G401 (cell line): ENCODE measurements at places on chromosomes 3 and 15.

GRCh38 chr3:13786811-13787210 is 93.1 kb downstream of the WNT7A start:
- no peak for DNase-seq

DNA sequence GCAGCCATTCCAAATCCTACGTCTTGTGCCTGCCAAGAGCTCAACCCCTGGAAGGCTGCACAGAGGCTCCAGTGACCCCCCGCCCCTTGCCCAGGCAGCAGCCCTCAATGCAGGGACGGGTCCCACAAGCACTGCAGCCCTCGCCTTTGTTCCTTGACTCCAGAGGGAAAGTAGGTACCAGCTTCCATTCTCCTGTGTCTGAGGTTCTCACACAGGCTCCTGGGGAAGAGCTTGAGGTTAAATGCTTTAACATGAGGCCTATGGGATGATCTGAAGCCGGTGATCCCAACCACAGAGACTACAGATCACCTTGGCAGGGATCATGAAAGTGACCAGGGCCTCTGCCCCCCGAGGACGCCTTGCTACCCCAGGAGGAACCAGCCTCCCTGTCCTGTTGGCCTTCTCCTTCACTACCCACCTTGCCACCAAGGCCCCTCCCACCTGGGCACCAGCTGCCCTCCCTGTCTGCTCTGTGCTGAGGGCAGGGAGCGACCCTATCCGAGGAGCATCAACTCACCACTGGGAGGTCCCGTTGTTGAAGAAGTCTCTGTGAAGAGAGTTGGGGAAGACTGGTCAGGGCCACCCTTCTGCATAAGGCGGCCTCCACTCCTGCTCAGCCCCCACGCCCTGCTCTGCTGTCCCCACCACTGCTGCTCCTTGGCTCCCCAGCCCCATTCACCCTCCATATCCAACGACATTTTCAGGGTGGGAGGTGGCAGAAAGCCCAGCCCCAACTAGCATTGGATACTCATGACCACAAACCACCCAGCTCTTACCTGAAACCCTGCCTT is 95.3 kb downstream of the SEC22A start:
- DNase-seq = no peak

- DNase-seq = no peak
These were observed 13.3 kb downstream of the RRP9 start for GRCh38 chr3:51928438-51928837.

DNA sequence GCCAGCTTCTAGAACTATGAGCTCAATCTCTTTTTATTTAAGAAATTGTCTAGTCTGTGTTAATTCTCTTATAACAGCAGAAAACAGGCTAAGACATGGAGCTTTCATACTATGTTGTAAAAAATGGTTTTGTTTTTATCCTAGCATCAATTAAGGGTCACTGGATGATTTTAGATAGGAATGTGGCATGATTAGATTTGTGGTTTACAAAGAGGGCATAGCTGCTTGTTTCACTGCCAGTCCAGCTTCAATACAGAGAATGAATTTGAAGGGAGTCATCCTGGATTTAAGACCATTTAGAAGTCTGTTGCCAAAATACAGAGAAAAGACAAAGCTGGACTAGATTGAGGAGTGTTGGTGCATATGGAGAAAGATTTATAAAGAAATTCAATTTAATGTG is 532.6 kb upstream of the CCDC54 start:
- DNase-seq = no peak

DNA sequence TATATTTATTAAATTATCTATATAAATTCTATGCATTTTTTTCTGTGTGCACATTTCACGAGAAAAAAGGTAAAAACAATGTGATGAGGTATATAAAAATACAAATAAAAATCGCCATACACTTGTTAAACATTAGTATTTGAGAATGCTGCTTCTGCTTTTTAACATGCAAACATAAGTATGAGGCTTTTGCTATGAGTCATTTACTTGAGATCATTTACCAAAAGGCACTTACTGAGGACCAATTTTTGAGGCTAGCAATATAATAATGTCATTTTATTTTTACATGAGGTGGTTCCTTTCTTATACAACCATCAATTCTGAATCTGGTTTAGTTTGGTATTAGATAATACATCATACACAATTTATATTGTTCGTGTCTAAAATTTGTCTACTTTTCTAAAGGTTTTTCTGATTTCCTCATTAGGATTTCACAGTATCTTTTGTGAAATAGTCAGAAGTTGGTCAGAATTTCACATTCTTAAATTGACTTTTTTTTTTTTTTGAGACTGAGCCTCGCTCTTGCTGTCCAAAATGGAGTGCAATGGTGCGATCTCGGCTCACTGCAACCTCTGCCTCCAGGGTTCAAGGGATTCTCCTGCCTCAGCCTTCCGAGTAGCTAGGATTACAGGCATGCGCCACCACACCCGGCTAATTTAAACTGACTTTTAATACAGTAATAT is 25.6 kb downstream of the DCUN1D1 start:
- no peak for DNase-seq

- peak; percentile 1 for DNase-seq
These were observed 1.6 kb upstream of the UBE2Q2 start for GRCh38 chr15:75841626-75842025.

DNA sequence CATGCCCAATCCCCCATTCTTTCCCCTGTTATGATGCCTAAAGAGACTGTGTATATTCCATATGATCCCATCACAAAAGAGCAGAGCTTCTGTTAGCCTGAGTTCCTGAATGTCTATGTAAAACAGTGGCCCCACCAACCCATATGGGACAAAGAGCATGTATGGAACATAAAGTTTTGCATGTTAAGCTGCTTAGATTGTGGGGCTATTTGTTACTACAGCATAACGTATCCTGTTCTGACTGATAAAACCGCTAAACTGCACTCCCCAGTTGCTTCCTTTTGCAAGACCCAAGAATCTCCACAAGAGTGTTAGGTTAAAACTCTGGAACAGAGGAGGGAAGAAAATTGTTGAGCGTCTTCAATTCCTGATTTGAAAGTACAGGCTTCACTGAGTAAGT is 154.8 kb downstream of the ALDH1A2 start:
- DNase-seq = no peak

- no peak for DNase-seq
These were observed 179.9 kb upstream of the ANKRD28 start for GRCh38 chr3:15977598-15978232.

- no peak for DNase-seq
These were observed 506.9 kb downstream of the SHQ1 start for GRCh38 chr3:72341380-72341770.

DNA sequence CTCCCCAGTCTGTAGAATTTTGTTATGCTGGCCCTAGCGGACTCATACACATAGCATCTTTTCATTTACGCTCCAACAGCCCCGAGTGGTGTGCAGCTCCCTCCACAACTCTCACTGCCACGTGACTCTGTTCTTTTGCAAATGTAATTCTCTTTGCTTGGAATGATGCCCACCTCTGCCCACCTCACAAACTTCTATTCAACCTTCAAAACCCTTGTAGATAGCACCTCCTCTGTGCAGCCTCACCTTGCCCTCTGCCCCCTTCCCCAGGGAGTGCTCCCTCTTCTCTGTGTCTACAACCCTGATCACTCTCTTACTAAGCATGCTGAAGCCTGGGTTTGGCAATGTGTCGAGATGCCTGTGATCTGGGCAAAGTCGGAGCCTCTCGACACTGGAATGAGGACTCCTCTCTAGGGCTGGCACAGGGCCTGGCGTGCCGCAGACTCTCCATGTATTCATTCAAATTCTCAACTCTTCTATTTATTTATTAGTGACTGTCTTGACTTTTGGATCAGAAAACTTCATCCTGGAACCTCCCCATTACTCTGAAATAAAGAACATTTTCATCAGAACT is 73.5 kb downstream of the MGLL start:
- peak; percentile 74 for DNase-seq

GRCh38 chr3:27559835-27560234 is 75.7 kb upstream of the SLC4A7 start:
- DNase-seq = no peak

GRCh38 chr15:25624504-25625177 is 185.8 kb upstream of the UBE3A start:
- no peak for DNase-seq

DNA sequence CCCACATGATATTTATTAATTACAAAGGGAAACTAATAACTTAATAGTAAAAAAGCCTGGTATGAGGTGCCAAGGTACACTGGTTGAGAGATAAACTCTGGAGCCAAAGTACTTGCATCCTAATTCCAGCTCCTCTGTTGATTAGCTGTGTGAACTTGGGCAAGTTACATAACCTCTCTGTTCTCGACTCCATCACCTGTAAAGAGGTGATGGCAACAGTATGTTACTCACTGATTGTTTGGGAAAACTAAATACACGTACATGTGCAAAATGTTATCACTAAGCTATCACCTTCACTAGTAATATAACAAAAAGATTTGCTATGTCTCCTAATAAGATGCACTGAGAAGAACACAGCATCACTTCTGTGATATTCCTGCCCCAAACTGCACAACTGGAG is 206.4 kb downstream of the MEX3B start:
- DNase-seq = no peak

DNA sequence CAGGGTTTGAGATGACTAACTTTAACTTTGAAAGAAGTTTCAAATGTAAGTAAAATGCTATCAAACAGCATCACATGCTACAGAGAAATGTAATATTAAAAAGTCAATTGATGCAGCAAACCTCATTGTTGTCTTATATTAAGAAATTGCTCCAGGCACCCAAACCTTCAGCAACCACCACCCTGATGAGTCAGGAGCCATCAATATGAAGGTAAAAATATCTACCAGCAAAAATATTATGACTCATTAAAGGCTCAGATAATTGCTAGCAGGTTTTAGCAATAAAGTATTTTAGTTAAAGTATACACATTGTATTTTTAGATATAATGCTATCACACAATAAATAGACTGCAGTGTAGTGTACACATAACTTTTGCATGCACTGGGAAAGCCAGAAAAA is 746.3 kb downstream of the ZPLD1 start:
- DNase-seq = no peak

DNA sequence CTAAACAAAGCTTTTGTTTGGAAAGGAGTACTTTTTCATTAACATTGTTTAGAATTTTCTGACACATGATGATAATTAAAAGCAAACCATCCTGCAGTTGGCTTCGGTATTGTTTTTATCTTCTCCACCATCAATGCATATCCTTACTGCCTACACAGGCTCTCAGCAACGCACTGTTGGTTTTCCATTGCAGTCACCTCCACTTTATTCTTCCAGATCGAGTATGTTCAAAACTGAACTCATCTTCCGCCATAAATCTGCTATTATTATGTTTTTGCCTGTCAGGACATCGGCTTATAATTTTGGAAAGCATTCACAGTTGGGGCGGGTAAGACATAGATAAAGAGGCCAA is 589 bp upstream of the SENP5 start:
- DNase-seq = no peak

DNA sequence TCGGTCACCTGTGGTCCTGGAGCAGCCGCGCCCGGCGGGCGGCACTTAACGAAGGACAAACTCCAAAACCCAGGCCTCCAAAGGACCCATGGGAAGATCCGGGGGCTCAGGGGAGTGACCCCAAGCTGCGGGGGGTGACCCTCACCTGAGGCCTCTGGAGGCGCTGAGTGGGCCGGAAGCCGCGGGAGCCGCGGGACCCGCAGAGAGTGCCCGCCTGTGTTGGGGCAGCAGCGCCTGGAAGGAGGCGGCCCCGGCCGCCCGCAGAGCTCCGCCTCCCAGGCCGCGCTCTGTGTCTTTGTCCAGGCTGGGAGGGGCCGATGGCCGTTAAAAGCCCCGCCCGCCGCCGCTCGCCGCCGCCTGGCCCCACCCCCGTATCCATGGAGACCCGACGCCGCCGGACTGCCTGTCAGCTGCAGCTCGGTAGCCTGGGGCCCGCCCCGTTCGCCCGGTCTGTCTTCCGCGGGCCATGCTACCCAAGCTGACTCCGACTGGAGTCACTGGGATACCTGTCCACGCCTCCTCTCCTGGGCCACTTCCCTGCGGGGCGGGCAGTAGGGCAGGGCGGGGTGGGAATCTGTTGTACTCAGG is 15.3 kb upstream of the FANCD2 start:
- DNase-seq = peak; percentile 95

DNA sequence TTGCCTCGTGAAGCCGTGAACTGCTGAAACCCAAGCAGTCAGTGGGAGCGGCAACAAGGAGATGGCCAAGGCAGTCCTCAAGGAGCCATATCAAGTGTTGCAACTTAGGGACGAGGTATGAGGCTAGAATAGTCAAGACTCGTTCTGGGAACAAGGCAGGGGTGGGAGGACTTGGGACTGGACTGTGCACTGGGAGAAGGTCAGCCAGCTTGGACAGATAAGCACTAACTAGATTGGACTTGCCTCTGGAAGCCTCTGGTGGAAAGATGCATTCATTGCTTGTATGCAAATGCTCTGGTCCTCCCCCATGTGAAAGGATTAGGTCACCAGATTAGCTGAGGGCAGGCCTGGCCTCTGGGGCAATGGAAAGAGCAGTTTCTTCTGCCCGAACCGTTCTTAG is 123.3 kb upstream of the CTNNB1 start:
- DNase-seq = no peak

- DNase-seq = no peak
These were observed 156.3 kb downstream of the WNT5A start for GRCh38 chr3:55330756-55331155.

DNA sequence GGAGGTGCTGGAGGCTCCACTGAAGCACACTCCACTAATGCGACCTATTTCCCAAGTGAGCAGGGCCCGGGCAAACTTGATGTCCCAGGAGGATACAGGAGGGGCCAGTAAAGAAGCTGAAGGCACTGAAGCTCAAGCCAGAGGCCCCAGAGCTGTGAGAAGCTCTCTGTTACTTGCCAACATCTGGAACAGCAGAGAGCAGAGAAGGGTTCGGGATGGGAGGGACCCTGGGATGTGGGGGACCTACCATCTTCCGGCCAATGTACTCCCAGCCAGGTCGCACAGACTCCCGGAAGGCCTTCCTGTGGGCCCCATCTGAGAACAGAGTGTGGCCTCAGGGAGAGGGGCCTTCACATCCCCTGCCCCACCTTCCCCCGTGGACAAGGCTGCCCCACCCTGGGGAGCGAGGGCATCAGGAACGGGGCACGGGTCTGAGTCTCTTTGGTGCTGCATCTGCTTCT is 3.1 kb downstream of the HHATL start:
- no peak for DNase-seq

DNA sequence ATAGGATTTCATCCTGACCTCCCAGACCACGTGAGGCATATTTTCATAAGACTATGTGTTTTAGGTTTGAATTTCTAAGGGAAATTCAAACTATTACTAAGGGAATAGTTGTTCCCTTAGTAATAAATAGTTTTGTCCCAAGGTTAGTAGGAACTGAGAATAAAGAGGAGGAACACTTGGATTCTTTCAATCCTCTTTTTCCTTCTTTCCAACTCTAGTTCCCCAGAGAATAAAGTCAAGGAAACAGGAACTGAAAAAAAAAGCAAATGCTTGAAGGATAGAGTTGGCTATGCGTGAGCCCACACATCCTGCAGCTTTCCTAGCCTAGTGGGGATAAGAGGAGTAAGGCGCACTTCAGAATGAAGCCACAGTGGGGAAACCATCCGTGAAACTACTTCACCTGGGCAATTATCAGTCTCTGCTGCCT is 312.1 kb upstream of the TGFBR2 start:
- no peak for DNase-seq
